ENCODE measurements at places on chromosomes 4 and X. TPM values are rescaled to one million over a fixed set of nuclear protein-coding genes. Genes with fewer than 3 reads are reported as not detected.

Gene SRPX2
- total RNA-seq: 10.7 TPM

Gene RLIM
- total RNA-seq: 60.4 TPM

- no peaks in the 10 kb centered on the region for H3K27me3 ChIP-seq
- H3K36me3 ChIP-seq: no peaks in the 10 kb centered on the region
- H3K4me1 ChIP-seq: peaks cover 9% of the 10 kb centered on the region
- H3K4me3 ChIP-seq: no peak overlapping the region
- H3K27ac ChIP-seq: peak overlapping the region; percentile 29
Observed at GRCh38 chr4:139171876-139172691, 4.9 kb downstream of the ELF2 start.

GRCh38 chr4:142440093-142440492, 406.0 kb downstream of the INPP4B start:
- no peak for DNase-seq
- H3K36me3 ChIP-seq: no peaks in the 10 kb centered on the region
- H3K4me1 ChIP-seq: no peaks in the 10 kb centered on the region
- H3K27ac ChIP-seq: no peak overlapping the region
- H3K4me3 ChIP-seq: no peak overlapping the region

Gene SSX1
- not detected for total RNA-seq

GRCh38 chr4:146369446-146369845, 152.3 kb downstream of the SLC10A7 start:
- H3K4me3 ChIP-seq: no peak overlapping the region
- H3K36me3 ChIP-seq: no peaks in the 10 kb centered on the region
- peaks cover 3% of the 10 kb centered on the region for H3K4me1 ChIP-seq
- H3K27ac ChIP-seq: no peak overlapping the region
- DNase-seq: no peak

- no peak overlapping the region for H3K27ac ChIP-seq
- DNase-seq: peak; percentile 55
- H3K27me3 ChIP-seq: peaks cover 7% of the 10 kb centered on the region
- no peak overlapping the region for H3K4me3 ChIP-seq
- no peaks in the 10 kb centered on the region for H3K4me1 ChIP-seq
Observed at GRCh38 chrX:72568406-72569092, 4.1 kb downstream of the HDAC8 start.

- H3K36me3 ChIP-seq: no peaks in the 10 kb centered on the region
- H3K27me3 ChIP-seq: no peaks in the 10 kb centered on the region
Observed at GRCh38 chrX:129738466-129739308, at the start of gene XPNPEP2. Gene XPNPEP2 (plus strand): TSS chrX:129738979. CDS start chrX:129739214, 235 bp downstream.

Gene FSTL5
- total RNA-seq: 0.39 TPM

- no peaks in the 10 kb centered on the region for H3K36me3 ChIP-seq
- no peak overlapping the region for H3K4me3 ChIP-seq
- H3K4me1 ChIP-seq: no peaks in the 10 kb centered on the region
- H3K27me3 ChIP-seq: no peaks in the 10 kb centered on the region
- no peak for DNase-seq
Observed at GRCh38 chr4:187944179-187944578, 51.4 kb upstream of the ZFP42 start.

- H3K4me3 ChIP-seq: no peak overlapping the region
- H3K4me1 ChIP-seq: no peaks in the 10 kb centered on the region
- H3K36me3 ChIP-seq: no peaks in the 10 kb centered on the region
- DNase-seq: no peak
- H3K27ac ChIP-seq: no peak overlapping the region
Observed at GRCh38 chr4:33057736-33058135, 2337.6 kb downstream of the PCDH7 start.

Gene PGAM4
- total RNA-seq: not detected

Gene GYG2
- total RNA-seq: 2.3 TPM

- H3K27ac ChIP-seq: peak overlapping the region; percentile 89
- no peak for DNase-seq
- peaks cover 47% of the 10 kb centered on the region for H3K36me3 ChIP-seq
- H3K4me1 ChIP-seq: peaks cover 9% of the 10 kb centered on the region
Observed at GRCh38 chrX:47216393-47216925, 2.0 kb upstream of the CDK16 start.

DNA sequence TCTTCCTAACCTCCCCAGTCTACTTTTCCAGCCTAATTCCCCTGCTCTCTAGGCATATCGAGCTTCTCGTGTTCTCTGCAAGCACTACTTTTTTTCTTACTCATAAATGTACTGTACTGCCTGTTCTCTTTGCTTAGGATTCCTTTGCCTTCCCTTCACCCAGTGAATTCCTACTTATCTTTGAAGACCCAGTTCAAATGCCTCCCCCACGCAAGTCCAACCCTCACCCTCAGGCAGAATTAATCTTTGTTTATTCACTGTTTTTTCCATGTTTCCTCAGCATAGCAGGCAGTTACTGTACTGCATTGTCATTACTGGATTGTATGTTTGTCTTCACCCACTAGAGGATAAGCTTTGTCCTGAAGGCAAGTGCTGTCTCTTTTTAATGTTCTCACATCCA, 287.7 kb downstream of the BMPR1B start:
- no peak overlapping the region for H3K4me3 ChIP-seq
- no peaks in the 10 kb centered on the region for H3K36me3 ChIP-seq
- H3K4me1 ChIP-seq: no peaks in the 10 kb centered on the region
- H3K27me3 ChIP-seq: no peaks in the 10 kb centered on the region
- DNase-seq: no peak

- peaks cover 19% of the 10 kb centered on the region for H3K27me3 ChIP-seq
- H3K4me1 ChIP-seq: no peaks in the 10 kb centered on the region
- H3K27ac ChIP-seq: no peak overlapping the region
Observed at GRCh38 chrX:42000836-42001235, 77.5 kb upstream of the CASK start.

Gene FAT4
- 4.7 TPM for total RNA-seq

Gene SYN1
- total RNA-seq: 0.12 TPM

- no peaks in the 10 kb centered on the region for H3K27me3 ChIP-seq
- H3K4me1 ChIP-seq: no peaks in the 10 kb centered on the region
- H3K27ac ChIP-seq: no peak overlapping the region
- H3K4me3 ChIP-seq: no peak overlapping the region
- DNase-seq: no peak
Observed at GRCh38 chr4:68162196-68162595, 32.5 kb upstream of the TMPRSS11F start.
